Heart right ventricle (tissue), 16 donors: ENCODE measurements at places on chromosomes 7 and 10. TPM values are rescaled to one million over a fixed set of nuclear protein-coding genes. Genes with fewer than 3 reads are reported as not detected.

DNA sequence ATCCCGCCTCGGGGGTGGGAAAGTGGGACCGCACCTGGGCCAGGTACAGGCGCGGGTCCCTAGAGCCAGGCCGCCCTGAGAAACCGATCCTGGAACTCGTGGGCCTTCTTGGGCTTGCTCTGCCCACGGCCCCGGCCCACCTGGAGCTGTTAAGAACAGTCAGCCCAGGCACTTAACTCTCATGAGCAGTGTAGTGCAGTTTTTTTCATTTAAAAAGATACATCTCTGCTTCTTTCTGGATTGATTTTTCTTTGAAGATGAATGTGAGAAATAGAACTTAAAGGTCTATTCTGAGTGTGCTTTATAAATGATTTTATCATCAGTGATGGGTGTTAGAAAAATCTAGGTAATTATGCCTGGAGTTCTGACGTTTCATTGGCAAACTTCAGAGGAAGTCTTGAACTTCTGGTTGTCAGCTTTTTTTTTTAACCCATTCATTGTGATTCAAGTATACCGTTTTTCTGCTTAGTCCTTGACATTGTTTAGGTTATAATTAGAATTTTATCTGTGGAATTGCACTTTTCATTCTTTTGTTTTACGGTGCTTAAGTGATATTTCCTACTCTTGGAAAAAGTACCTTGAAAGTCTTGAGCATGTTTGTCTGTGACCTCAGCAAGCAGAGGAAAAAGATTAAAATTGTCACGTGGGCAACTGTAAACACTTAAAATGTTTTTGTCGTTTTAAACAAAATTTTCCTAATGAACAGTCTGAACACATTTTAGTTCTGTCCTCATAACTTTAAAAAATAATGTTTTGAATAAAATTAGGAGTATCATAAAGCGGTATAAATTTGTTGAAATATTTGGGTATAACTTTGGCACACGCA lies 906 bp downstream of the CDK1 start:
- no peak for DNase-seq

DNA sequence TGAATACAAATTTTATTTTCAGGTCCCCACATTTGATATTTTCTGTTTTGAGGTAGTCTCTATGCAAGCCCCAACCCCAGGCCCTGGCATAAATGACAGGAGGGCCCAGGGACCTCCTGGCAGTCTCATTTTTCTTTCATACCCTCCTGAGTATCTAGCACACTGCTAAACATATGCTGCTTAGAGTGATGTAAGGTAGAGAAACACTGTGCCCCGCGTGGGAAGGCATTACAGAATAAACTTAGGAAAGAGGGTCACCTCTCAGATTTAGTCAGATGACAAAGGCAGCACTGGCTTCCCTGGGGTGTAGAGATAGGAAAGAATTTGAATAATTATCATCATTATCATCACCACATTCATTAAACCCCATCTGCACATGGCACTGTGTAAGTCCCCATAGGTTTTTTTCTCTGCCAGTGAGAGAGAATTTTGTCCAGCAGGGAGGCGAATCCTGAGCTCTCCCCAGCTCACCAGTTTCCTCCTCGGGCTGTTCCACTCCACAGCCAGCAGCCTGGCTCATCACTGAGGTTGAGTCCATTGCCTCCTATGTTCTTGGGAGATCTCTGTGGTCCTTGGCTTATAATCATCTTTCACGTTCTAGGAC lies 507.3 kb upstream of the GALNT17 start:
- no peak for DNase-seq

- DNase-seq: no peak
These were observed 32.7 kb downstream of the DPY19L1 start for GRCh38 chr7:35004531-35005095.

DNA sequence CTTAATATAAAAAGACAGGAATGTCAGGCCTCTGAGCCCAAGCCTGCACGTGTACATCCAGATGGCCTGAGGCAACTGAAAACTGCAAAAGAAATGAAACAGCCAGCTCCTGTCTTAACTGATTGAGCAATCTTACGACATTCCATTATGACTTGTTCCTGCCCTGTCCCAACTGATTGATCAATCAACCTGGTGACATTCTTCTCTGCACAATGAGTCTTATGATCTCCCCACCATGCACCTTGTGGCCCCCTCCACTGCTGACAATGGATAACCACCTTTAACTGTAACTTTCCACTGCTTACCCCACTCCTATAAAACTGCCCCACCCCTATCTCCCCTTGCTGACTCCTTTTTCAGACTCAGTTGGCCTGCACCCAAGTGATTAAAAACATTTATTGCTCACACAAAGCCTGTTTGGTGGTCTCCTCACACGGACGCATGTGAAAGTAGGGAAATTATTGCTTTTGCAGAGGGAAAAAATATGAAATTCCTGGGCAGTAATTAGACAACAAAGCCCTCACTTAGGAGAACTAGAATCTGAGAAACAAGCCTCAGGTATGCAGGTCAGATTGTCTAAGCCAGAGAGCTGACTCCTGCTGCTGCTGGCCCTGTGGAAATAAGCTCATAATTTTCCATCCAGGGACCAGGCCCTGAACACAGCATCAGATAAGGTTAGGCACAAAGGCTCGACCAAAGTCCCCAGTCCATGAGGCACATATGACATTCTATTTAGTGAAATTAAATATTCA lies 5.3 kb downstream of the CYP3A7 start:
- DNase-seq: no peak

DNA sequence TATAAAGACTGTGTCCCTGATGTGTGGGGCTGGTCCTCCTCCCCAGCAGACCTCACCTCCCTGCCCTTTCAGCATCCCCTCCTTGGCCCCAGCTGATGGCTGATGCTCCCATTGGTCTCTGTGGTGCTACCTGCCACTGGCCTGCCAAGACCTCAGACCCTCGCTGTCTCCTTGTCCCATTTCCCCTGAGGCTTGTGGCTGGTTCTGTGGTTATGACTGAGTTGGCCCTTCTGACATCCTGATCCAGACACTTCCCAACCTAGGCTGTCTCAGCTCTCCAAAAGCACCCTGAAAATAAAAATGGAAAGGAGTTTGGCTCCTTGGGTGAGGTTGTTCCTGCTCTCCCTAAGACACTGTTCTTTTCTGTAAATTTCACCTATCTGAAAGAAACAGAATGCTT lies 214.2 kb downstream of the RPS24 start:
- DNase-seq: no peak

- no peak for DNase-seq
These were observed 115.3 kb downstream of the ST7 start for GRCh38 chr7:117068511-117069145.

DNA sequence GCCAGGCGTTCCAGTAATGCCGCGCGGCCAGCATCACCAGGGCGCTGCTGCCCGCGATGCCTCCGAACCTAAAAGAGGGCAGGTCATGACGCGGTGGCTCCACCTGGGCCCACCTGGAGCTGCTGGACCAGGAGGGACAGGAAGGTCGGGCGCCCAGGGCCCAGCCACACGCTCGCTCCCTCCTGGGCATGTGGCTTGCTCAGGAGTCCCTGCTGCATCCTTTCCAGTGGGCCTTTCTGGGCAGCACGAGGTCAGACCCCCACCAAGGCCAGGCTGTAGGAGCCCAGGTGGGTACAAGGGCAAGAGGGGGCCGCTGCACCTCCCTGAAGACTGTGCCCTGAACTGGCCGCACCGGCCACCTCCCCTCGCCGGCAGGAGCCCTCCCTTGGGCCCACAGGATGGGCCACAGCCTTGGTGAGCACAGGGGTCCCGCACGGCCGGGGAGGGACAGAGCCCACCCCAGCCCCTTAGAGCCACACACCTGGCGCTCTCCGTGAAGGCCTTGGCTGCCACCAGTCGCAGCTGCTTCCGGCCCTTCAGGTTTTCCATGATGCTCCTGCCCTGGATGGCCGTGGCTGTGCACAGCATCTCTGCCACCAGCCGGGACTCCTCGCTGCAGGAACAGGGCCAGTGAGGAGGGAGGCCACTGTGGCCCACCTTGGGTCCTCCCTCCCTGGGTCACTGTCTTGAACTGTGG lies 43.2 kb downstream of the CFAP46 start:
- DNase-seq: peak; percentile 5

- no peak for DNase-seq
These were observed 47.9 kb downstream of the PTPRN2 start for GRCh38 chr7:158539711-158540146.

LIPK gene
- not detected for polyA plus RNA-seq

REPIN1 gene
- polyA plus RNA-seq: 53.0 TPM
